ENCODE measurements at places on chromosomes 5 and 9.
A peak's percentile ranks its signal among the peaks of the same experiment; 100 is the strongest.

DNA sequence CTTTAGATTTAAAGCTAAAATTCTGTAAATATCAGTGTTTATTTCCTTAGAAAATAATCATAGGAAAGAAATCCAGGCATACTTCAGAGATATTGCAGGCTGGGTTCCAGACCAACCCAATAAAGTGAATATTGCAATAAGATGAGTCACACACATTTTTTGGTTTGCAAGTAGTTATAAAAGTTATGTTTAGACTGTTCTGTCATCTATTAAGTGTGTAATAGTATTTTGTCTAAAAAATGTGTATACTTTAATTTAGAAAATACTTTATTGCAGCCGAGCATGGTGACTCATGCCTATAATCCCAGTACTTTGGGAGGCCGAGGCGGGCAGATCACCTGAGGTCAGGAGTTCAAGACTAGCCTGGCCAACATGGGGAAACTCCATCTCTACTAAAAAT lies 6.9 kb upstream of the RIC1 start:
- peak; percentile 45 for DNase-seq

DNA sequence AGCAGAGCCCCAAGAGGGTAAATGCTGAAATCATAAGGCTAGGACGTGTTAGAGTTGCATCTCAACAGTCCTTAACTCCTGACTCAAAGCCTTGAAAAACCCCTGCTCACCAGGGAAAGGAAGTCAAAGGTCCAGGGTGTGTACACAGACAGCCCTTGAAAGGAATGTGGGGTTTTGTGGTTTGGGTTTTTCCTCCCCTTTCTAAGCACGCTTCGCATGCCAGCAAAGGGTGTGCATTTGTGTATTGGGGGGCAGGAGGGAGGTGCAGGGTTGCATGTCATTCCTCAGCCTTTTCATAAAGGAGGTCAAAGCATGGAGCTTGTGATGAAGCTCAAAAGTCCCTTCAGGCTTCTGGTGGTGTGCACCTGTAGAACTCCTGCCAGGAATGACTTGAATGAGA lies 17.3 kb upstream of the XPA start:
- peak; percentile 91 for DNase-seq

GRCh38 chr9:118482306-118482705 lies 778.1 kb downstream of the TLR4 start:
- no peak for DNase-seq

GRCh38 chr9:91680998-91681397 lies 257.4 kb upstream of the NFIL3 start:
- no peak for DNase-seq

GRCh38 chr5:122392824-122393223 lies 80.8 kb downstream of the SNCAIP start:
- no peak for DNase-seq

DNA sequence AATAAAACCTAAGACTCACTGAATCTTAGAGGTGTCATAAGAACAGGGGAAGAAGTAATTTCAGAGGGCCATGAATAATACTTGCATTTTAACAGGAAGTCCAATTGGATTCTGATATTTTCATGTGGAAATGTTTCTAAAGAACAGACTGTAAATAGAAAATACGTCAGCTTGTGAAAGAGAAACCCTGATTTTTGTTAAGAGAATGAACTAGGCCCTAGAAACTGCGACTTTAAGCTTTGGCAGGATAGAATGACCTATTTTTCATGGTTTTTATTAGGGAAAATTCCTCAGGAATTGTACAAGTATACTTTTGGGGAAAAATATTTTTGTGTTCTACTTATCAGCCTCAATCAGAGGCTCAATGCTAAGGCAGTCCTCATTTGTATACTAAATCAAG lies 215.5 kb upstream of the ACTBL2 start:
- no peak for DNase-seq

GRCh38 chr5:121885630-121886029 lies 33.9 kb downstream of the FTMT start:
- no peak for DNase-seq

- peak; percentile 42 for DNase-seq
Measured at GRCh38 chr5:65818592-65818991, 96.6 kb downstream of the NLN start.
